Psoas muscle (tissue), 8 donors: ENCODE measurements at places on chromosomes 6 and 20. TPM values are rescaled to one million over a fixed set of nuclear protein-coding genes. Genes with fewer than 3 reads are reported as not detected.

Gene KATNA1
- 10.7 TPM for total RNA-seq

- H3K4me1 ChIP-seq, result peaks cover 2% of the 10 kb centered on the region
- no peaks in the 10 kb centered on the region for H3K27me3 ChIP-seq
- H3K4me3 ChIP-seq, result no peak overlapping the region
- H3K27ac ChIP-seq, result no peak overlapping the region
- no peaks in the 10 kb centered on the region for H3K36me3 ChIP-seq
- DNase-seq, result no peak
Measured at GRCh38 chr6:170005665-170006064, 254.2 kb downstream of the ERMARD start.

- H3K36me3 ChIP-seq, result peaks cover 5% of the 10 kb centered on the region
- H3K27me3 ChIP-seq, result no peaks in the 10 kb centered on the region
- H3K4me1 ChIP-seq, result peaks cover 35% of the 10 kb centered on the region
- H3K27ac ChIP-seq, result no peak overlapping the region
Measured at GRCh38 chr20:58985656-58986055, 4.6 kb downstream of the NELFCD start.

DNA sequence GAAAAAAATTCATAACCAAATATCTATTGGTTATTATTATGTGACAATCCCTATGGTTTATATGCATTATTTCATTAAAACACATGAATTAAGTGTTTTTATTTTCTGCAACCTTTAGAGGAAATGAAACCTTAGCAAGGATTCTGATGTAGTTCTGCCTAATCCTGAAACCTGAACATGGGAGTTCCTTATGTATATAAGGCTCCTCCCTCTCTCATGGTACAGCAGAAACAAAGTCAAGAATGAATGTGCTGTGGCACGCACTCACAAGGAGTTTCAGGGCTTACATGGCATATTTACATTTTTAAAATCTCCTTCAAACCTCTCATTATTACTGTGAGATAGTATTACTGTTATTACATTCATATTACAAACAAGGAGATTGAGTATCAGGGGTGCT lies 426.4 kb upstream of the CITED2 start:
- no peaks in the 10 kb centered on the region for H3K36me3 ChIP-seq
- peaks cover 12% of the 10 kb centered on the region for H3K4me1 ChIP-seq
- no peak overlapping the region for H3K27ac ChIP-seq
- H3K4me3 ChIP-seq, result no peak overlapping the region
